MM.1S (cell line): ENCODE measurements at places on chromosomes 11 and 22.

DNA sequence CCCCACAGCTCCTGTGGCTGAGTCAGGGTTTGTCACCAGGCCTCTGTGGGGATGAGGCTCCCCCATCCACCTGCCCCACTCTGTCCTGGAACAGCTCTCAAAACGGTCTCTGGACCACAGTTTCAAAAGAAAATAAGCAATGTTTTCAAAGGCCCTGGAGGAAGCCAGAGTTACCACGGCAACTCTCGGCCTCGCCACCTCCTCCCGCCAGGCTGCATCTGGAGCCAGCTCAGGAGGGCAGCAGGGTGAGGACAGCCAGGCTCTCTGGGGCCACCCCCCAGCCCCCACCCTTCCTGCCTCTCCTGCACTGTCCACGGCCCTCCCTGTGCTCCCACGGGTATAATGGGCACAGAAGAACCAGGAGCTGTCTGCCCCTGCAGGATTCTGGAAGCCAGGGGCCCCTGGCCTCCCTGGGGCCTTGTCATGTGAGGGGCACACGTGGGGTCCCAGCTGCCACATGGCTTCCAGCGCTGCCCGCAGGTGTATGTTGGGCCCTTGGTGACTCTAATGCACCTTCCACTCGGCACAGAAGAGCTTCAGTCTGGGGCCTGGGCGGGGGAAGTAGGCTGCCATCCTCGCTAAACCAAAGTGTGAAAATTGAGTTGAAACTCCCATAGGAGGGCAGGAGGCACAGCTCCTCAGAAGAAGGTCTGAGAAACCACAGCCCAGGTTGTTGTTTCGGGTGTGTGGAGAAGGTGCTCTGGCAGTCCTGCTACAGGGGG lies 10.3 kb downstream of the CD81 start:
- peak; percentile 44 for DNase-seq

DNA sequence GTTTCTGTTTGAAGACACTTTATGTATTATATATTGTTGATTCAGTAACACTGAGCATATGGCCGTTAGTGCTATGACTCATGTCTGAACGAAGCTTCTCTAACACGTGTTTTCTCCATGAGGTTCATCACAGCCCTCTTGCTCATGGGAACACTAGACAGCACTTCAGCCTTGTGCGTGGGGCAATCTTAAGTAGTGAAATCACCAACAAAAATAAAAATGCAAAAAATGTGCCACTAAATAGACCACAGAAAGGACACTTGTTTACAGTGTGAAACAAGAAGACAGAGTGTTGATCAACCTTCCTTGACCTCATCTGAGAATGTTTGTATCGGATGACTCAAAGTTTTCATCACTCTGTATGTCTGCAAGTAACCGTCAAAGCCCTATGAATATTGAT lies 94.5 kb downstream of the FDX1 start:
- no peak for DNase-seq

- no peak for DNase-seq
Measured at GRCh38 chr11:77630157-77630710, 7.4 kb downstream of the CLNS1A start.

GRCh38 chr11:6443269-6444003 lies 2.6 kb upstream of the HPX start:
- peak; percentile 44 for DNase-seq

- DNase-seq, result no peak
Measured at GRCh38 chr11:126337474-126338241, 17.8 kb upstream of the ST3GAL4 start.

- peak; percentile 29 for DNase-seq
Measured at GRCh38 chr11:13462311-13462900, 616 bp downstream of the BTBD10 start.

DNA sequence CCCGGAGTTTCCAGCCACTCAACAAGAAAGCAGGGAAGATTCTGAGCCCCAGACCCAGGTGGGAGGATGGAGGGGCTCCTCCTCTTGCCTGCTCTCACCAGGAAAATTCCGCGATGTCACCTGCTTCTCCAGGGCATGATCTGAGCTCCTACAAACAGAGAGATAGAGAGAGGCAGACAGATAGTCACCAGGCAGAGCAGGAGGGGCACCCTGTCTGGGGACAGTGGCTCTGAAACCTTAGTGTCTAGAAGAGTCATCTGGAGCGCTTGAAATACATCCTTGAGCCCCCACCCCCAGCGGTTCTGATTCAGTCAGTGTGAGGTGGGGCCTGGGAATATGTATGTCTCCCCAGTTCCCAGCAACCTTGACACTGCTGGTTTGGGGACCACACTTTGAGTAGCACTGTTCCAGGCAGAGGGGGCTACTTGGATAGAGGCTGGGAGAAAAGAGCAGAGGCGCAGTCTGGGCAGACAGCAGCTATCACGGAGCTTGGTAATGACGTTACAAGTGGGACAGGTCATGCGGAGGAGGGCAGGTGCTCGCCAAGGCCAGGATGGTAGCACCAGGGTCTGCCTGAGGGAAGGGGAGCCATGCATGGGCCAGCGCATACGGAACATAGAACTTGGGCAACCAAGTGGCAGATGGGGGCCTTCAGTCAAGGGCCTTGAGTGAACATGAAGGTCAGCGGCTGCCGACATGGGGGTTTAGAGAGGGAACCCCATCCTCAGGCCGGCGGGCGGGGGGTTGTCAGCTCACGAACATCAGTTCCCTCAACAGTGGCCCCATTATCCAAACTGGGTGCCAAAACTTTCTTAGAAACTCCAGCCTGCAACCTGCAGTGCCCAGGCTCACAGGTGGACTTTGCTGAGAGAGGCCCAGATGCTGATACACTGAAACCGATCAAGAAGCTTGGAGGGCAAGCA lies 60.9 kb upstream of the MYEOV start:
- no peak for DNase-seq

DNA sequence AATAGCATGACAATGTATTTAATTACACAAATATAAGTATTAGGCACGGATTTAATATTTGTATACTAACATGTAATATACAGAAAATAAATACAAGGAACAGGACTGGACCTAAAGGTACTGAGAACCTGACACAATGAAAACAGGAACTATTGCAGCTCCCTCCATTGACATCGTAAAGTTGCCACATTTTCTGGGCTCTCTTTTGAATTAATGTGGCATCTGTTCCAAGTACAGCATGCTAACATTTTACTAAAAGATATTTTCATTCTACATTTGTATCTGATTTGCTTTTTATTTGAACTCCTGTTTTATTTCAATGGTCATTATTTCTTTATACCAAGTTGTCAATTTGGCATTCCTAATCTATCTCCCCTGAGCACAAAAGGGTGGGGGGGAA lies 15.3 kb downstream of the PHF21A start:
- DNase-seq, result no peak

- no peak for DNase-seq
Measured at GRCh38 chr22:23696326-23696851, 5.6 kb downstream of the RGL4 start.

DNA sequence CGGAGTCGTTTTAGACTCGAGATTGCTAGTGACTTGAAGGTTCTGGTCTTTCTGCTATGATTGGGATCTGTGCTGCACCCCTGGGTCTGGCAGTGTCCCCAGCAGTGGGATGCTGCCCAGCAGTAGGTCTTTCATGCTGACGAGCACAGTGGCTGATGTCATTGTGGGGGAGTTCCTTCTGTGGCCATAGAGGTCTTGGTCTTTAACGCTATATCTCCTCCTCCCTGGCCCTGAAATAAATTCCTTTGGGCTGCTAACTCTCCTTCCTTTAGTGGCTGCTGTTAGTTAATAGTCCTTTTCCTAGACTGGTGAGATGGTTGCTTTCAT lies 136.3 kb downstream of the TEAD1 start:
- DNase-seq, result no peak

DNA sequence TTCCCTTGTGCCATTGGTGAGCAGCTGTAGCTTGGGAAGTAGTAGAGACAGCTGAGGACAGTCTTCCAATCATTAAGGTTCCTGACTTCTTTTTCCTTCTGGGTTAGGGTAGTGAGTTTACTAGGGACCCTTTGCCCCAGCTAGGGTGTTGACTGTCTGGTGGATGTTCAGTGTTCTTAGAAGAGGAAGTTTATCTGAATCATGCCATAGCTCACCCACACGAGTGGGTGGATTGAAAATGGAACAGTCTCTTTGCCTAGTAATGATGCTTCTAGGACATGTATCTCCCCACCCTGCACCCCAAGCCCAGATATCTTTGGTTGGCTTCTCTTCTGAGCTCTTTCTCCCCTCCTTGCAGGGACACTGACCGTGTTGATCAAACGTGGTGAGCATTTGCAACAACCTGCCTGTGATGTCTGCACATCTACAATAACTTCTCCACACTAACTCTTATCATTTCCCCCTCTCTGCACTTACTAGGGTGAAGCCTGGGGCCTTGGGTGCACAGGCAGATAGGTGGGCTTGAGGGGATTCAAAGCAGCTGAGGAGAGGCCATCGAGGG lies 57.1 kb upstream of the HORMAD2 start:
- DNase-seq, result no peak

DNA sequence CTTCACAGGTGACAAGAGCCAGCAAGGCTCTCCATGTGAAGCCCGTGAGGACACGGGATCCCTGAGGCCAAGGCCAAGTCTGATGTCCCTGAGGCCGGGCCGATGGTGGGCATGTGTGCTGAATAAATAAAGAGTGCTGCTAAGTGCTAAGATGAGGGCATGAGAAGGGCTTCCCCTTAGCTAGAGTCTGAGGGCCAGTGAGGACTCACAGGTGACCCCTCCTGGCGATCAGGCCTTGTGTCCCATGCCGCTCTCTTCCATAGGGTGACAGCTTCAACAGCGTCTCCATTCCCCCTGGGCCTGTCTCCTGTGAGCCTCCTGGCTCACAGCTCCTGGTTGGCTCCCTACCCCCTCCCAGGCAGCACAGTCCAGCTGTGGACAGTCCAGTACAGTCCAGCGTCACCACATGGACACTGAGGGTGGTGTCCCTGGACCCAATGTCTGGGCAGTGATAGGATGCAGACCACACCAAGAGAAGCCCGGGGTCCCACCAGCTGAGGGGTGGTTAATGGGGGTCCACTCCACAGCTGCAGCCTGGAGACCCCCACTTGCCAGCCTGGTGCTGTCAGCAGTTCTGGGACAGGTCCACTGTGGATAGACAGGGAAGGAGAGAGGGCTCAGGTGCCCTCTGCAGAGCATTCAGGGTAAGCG lies 1033.2 kb downstream of the TBC1D22A start:
- DNase-seq, result no peak

DNA sequence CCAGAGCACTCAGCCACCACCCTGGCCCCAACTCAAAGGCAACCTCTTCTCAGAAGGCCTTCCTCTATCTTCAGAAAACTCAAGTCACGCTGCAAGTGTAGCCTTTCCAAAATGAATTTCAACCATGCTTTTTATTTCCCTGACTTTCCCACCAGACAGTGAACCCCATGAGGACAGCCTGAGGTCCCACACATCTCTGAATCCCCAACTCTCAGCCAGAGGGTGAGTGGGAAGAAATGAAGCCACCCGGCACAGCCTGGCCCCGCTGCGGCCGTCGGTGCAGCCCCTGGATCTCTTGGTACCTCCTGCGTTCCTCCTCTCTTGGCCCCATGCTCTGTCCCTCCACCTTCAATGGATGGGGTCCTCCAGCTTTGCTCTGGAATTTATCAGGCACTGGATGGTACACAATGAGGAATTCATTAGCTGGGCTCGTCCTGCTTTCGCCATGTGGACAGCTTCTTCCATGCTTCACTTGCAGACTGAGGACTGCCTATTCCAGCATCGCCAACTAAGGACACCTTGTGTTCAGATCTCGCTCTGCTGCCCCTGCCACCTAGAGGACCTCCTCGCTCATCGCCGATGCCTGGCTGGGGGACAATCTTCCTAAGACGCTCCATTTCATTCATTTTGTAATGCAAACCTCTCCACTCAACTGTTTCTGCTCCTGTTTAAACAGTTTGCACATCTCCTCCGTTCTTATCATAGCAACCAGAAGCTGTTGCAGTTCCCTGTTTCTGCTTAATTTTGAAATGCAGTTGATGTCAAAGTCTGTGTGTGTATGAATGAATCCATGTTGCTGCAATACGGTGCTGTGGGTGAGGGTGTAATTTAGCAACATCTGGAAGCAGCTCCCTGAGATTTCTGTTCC lies 672.1 kb downstream of the TBC1D22A start:
- no peak for DNase-seq

GRCh38 chr11:45538363-45538762 lies 127.1 kb downstream of the CHST1 start:
- no peak for DNase-seq

- no peak for DNase-seq
Measured at GRCh38 chr11:27012234-27012921, 18.5 kb downstream of the FIBIN start.

DNA sequence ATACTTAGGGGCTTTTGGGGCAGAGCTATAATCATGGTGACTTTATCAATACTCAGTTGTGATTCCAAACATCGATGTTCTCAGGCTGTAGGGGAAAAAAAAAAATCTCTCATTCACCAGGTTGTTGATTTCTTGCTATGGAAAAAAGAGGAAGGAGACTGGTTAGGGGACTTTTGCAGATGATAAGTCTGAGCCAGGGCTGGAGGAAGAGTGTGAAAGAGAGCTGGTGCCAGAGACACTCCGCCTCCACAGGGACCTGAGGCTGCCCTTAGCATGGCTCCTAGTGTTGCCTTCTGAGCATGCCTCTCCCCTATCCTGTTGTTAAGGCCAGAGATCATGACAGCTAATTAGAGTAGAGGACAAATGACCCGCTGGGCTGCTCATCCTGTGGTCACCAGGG lies 16.9 kb downstream of the UPB1 start:
- DNase-seq, result no peak

GRCh38 chr11:12882670-12883069 lies 126.4 kb upstream of the RASSF10 start:
- no peak for DNase-seq

DNA sequence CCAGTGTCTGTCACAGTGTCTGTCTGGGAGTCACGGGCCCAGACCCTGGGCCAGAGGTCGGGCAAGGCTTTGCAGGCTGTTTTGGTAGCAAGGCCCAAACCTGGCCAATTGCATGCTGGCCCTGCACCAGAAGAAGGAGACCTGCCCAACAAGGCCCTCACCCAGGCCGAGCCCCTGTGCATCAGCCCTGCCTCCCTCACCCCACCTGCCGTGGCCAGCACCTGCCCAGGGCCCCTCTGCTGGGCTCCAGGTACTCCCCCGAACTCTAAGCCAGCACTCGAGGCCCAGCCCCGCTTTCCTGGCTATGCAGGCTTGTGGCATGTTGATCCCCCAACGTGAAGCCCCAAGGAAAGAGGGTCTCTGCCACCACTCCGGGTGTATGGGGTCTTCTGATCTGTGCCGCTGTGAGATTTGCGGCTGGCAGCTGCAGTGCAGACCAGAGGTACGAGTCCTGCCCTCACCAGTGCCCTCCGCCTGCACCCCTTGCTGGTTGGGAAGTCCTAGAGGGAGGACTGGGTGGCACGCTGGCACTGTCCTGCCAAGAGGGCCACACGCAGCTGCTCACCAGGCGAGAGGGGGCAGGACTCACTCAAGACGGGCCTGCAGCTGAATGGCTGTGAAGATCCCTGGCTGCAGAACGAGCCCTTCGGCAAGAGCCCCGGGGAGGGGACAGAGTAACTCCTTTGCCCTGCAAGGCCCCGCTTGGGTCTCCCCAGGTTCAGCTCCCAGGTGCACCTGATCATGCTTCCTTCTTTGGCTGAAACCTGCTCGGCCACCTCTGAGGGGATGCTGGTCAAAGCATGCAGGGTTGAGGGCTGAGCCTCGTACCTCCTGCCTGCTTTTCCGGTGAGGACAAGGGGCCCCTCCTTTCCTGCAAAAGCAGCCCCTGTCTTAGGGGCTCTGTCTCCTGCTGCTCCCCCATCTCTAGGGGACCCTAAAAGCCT lies 6.7 kb upstream of the SEPTIN5 start:
- no peak for DNase-seq

- no peak for DNase-seq
Measured at GRCh38 chr22:41845380-41846267, 12.7 kb downstream of the SREBF2 start.
